Gastroesophageal sphincter (tissue), 4 donors: ENCODE measurements at places on chromosomes 2 and 18.

GRCh38 chr2:44118257-44118656, 50.4 kb upstream of the PPM1B start:
- H3K27ac ChIP-seq = no peak overlapping the region
- H3K27me3 ChIP-seq = peaks cover 3% of the 10 kb centered on the region
- H3K36me3 ChIP-seq = no peaks in the 10 kb centered on the region
- no peak for ATAC-seq

DNA sequence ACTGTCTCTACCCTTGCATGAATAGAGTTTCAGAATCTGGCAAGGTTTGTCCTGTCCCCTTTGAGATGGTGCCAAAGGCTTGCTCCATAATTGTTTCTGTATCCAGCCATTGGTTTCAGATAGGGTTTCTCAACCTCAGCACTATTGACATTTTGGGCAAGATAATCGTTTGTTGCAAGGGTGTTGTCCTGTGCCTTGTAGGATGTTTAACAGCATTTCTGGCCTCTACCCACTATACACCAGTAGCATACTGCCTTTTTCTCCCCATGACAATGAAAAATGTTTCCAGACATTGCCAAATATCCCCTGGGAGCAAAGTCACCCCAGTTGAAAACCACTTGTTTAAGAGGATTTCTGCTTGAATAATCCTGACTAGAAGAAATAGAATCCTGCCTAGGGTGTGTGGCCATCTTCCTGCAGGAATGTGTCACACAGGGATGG, 126.8 kb downstream of the CDC42EP3 start:
- H3K27me3 ChIP-seq = no peaks in the 10 kb centered on the region
- H3K4me1 ChIP-seq = no peaks in the 10 kb centered on the region
- no peak overlapping the region for H3K27ac ChIP-seq
- H3K36me3 ChIP-seq = no peaks in the 10 kb centered on the region
- ATAC-seq = no peak

DNA sequence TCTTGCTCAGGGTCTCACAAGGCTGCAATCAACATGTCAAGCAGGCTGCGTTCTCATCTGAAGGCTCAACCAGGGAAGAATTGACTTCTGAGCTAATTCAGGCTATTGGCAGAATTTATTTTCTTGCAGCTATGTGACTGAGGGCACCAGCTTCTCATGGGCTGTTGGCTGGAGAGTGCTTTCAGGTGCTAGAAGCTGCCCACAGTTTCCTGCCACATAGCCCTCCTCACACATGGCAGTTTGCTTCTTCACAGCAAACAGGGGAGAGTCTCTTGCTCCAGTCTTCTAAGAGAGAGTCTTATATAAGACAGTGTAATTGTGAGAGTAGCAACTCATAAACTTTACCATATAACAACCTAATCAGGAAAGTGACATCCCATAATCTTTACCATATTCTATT, 37.5 kb upstream of the INO80C start:
- ATAC-seq = no peak
- no peaks in the 10 kb centered on the region for H3K27me3 ChIP-seq
- no peaks in the 10 kb centered on the region for H3K4me1 ChIP-seq
- no peaks in the 10 kb centered on the region for H3K36me3 ChIP-seq
- H3K27ac ChIP-seq = no peak overlapping the region

GRCh38 chr2:199307461-199307860, 150.3 kb downstream of the SATB2 start:
- no peak overlapping the region for H3K4me3 ChIP-seq
- H3K27me3 ChIP-seq = no peaks in the 10 kb centered on the region
- H3K4me1 ChIP-seq = no peaks in the 10 kb centered on the region
- H3K27ac ChIP-seq = no peak overlapping the region

DNA sequence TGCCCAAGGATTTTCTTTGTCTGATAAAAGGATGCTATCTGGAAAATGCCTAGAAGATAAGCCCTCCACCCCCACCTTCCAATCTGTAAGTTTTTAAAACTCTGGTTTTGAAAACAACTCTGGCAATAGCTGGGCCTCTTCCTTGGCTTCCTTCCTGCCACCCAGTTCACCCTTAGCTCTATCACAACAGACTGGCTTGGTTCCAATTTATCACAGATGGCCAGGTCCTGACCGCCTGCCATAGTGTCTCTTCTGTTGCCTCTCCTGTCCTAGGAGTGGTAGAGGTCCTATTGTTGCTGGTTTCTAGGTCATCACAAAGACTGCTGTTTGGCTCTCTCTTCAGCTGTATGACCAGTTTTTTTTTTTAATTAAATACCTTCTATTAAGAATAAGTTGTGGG, 1727.9 kb upstream of the SLC39A10 start:
- no peaks in the 10 kb centered on the region for H3K36me3 ChIP-seq
- no peaks in the 10 kb centered on the region for H3K4me1 ChIP-seq
- no peak overlapping the region for H3K4me3 ChIP-seq
- no peak for ATAC-seq

DNA sequence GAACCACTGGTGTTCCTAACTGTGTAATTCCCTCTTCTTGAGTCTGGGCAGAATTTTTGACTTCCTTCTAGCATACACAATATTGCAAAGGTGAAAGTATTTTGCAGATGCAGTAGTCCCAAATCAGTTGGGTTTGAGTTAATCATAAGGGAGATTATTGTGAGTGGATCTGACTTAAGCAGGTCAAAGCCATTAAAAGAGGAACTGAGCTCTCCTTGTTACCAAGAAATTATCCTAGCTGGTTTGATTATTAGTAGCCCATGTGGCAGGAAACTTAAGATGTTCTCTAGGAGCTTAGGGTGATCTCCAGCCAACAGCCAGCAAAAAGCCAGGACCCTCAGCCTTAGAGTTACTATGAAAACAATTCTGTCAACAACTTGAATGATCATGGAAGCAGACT, 221.8 kb downstream of the RPIA start:
- H3K4me1 ChIP-seq = no peaks in the 10 kb centered on the region
- no peak overlapping the region for H3K4me3 ChIP-seq
- H3K27me3 ChIP-seq = peaks cover 34% of the 10 kb centered on the region

GRCh38 chr2:83481436-83481835, 977.6 kb downstream of the SUCLG1 start:
- no peaks in the 10 kb centered on the region for H3K4me1 ChIP-seq
- no peak overlapping the region for H3K4me3 ChIP-seq
- H3K36me3 ChIP-seq = no peaks in the 10 kb centered on the region
- no peaks in the 10 kb centered on the region for H3K27me3 ChIP-seq
- ATAC-seq = no peak
- no peak overlapping the region for H3K27ac ChIP-seq

DNA sequence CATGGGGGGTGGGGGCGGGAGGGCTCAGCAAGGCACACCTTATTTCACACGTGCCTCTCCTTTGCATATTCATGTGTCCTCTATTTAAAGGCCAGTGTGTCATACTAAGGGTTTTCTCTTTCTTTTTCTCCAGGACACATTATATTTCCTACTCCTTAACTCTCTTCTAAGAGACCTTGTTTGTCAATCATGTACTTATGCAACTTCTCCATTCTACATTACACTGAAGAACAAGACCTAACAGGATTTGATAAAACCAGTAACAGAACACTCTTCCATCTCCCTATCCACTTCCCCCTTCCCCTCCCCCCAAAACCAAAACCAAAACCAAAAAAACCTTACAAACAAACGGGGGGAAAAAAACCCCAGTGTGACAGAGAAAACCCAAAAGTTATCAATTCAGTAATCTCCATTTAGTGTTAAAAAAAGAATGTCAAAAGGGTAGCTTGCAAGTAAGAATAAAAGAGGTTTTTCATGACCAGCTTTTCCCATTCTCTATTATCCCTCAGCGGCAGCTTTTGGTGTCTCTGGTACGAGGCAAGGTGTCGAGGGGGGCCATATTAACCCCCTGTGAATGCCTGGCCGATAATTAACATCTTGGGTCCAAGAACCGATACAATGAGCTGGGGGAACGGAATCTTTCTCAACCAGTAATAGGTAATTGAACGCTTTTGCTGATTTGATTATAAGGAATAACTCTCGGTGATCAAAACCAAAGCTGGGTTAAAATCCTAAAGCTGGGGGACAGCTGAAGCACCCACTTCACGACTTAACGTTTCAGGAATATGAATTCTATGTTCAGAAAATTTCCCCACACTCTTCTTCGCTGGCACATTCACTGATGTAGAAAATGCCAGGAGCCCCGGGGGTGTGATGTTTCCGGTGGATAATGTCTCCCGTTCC, 191.0 kb upstream of the TCF4 start:
- H3K36me3 ChIP-seq = no peaks in the 10 kb centered on the region
- ATAC-seq = peak; percentile 33
- H3K4me3 ChIP-seq = peak overlapping the region; percentile 46
- peak overlapping the region; percentile 48 for H3K27ac ChIP-seq
- H3K4me1 ChIP-seq = no peaks in the 10 kb centered on the region

- no peak for ATAC-seq
- no peaks in the 10 kb centered on the region for H3K27me3 ChIP-seq
- H3K27ac ChIP-seq = no peak overlapping the region
- H3K36me3 ChIP-seq = peaks cover 33% of the 10 kb centered on the region
Observed at GRCh38 chr2:196989496-196989895, 63.0 kb upstream of the PGAP1 start.

DNA sequence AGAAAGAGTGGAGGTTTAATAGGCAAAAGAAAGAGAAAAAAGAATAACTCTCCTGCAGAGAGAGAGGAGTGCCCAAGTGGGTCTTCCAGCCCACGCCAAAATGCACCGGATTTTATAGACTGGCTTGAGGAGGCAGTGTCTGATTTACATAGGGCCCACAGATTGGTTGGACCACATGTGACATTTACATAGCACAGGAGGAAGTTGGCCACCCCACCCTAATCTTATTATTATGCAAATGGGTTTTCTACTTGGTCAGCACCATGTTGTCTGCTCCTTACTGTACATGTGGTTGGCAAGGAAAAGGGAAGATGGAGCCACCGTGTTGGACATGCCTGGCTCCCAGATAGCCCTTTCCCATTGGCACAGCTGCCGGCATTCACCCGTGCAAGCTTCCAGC, 56.8 kb downstream of the SP110 start:
- H3K4me1 ChIP-seq = no peaks in the 10 kb centered on the region
- H3K4me3 ChIP-seq = no peak overlapping the region
- no peaks in the 10 kb centered on the region for H3K27me3 ChIP-seq
- H3K36me3 ChIP-seq = peaks cover 14% of the 10 kb centered on the region
- ATAC-seq = no peak
- H3K27ac ChIP-seq = no peak overlapping the region

- no peak for ATAC-seq
- H3K4me3 ChIP-seq = no peak overlapping the region
- H3K27ac ChIP-seq = no peak overlapping the region
- no peaks in the 10 kb centered on the region for H3K27me3 ChIP-seq
- no peaks in the 10 kb centered on the region for H3K4me1 ChIP-seq
Observed at GRCh38 chr2:41878056-41878455, 169.8 kb upstream of the PKDCC start.

DNA sequence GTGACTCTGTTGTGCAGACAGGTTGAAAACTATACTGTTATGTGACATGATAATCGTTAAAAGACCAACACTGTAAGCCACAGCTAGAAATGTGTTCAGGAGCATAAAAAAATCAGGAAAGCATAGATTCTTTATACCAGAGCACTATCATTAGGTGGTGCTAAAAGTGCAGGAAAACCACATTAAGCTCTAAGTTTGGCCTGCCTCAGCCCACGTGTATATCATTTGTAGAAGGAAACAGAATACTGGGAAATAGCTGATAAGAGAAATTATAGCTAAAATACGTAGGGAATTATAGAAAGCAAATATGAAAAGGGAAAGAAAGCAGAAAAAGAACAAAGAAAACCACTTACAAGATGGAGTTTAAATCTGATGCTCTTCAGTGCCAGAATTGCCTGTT, 26.5 kb upstream of the C2orf74 start:
- no peaks in the 10 kb centered on the region for H3K36me3 ChIP-seq
- H3K4me3 ChIP-seq = no peak overlapping the region
- H3K27ac ChIP-seq = no peak overlapping the region
- H3K4me1 ChIP-seq = no peaks in the 10 kb centered on the region
- H3K27me3 ChIP-seq = no peaks in the 10 kb centered on the region
- no peak for ATAC-seq

GRCh38 chr2:178105566-178105965, 6.7 kb upstream of the RBM45 start:
- no peak overlapping the region for H3K4me3 ChIP-seq
- peaks cover 5% of the 10 kb centered on the region for H3K27me3 ChIP-seq
- no peak overlapping the region for H3K27ac ChIP-seq
- no peaks in the 10 kb centered on the region for H3K36me3 ChIP-seq
- no peaks in the 10 kb centered on the region for H3K4me1 ChIP-seq

DNA sequence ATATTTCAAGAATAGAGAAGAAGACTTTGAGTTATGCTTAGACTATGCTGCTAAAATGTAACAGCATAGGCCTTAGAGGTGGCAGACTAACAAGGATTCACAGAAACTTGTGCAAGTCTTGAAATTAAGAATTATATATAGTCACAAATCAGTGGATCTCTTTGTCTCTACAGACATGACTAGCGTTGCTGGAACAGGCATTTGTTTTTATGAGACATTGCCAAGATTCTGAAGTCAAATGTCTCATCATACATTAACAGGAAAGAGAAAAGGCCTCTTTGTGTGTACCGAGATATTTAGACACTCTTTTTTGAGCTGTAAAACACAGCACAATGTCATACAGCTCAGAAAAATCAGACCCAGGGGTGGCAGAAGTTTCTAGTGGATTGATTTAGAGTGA, 207.1 kb downstream of the TMX3 start:
- no peak overlapping the region for H3K4me3 ChIP-seq
- no peaks in the 10 kb centered on the region for H3K4me1 ChIP-seq
- H3K27me3 ChIP-seq = no peaks in the 10 kb centered on the region
- H3K36me3 ChIP-seq = no peaks in the 10 kb centered on the region
- no peak overlapping the region for H3K27ac ChIP-seq
- no peak for ATAC-seq

GRCh38 chr2:63743170-63743981, 98.3 kb upstream of the UGP2 start:
- H3K4me3 ChIP-seq = no peak overlapping the region
- no peak for ATAC-seq
- H3K27me3 ChIP-seq = no peaks in the 10 kb centered on the region
- no peaks in the 10 kb centered on the region for H3K4me1 ChIP-seq

- no peak overlapping the region for H3K4me3 ChIP-seq
- no peak for ATAC-seq
- peaks cover 22% of the 10 kb centered on the region for H3K27me3 ChIP-seq
- no peaks in the 10 kb centered on the region for H3K36me3 ChIP-seq
Observed at GRCh38 chr2:219416938-219417337, 1.2 kb upstream of the DES start.

GRCh38 chr2:201130524-201131186, 14.7 kb downstream of the CFLAR start:
- no peak overlapping the region for H3K4me3 ChIP-seq
- peak overlapping the region; percentile 66 for H3K27ac ChIP-seq
- peak; percentile 31 for ATAC-seq

DNA sequence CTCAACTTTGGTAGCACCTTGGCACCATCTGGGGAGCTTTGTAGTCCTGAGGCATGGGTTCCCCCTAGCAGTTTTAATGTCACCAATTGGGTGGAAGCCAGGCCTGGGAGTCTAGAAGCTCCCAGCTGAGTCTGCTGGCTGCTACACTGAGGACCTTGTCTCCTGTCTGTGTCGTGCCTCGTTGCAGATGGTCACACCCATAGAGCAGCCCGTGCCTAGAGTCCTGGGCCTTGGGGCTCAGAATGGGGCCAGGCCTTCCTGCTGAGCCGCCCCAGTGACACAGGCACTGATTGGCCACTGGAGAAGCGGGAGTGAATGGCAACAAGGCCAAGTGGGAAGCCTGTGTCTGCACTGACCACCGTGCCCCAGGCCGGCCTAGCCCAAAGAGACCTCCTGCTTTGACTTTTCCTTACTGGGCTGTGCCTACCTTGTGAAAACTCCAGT, 113.2 kb downstream of the SH3RF3 start:
- peak; percentile 23 for ATAC-seq
- H3K36me3 ChIP-seq = no peaks in the 10 kb centered on the region
- peaks cover 75% of the 10 kb centered on the region for H3K4me1 ChIP-seq
- H3K27me3 ChIP-seq = no peaks in the 10 kb centered on the region
